ENCODE measurements at places on chromosomes 1 and 21.

DNA sequence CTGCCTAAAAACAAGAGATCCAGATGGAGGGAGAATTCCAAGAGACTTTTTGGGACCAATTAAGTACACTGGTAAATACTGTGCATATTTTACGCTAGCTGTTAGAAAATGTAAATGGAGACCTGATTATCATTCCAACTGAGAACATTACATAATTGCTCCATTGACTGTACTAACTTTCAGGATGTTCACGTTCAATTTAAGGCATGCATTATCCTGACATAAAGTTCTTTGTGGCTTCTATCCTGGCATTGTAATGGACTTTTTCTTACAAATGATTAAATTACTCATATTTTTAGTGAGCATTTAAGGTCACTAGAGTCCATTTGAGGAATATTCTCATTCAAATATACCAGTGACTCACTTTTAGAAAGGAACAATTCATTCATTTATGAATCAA, 883.3 kb upstream of the TMPRSS15 start:
- DNase-seq = no peak

DNA sequence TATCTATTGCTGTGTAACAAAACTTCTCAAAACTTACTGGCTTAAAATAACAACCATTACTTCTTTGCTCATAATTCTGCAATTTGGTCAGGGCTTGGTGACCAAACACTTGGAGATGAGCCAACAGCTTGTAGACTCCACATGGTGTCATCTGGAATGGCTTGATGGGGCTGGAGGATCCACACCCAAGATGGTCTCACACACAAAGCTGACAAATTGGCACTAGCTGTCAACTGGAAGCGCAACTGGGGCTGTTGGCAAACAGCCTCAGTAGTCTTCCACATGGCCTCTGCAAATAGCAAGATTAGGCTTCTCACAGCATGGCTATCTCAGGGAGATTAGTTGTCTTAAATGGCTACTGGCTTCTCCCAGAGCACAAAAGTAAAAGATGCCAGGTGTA, 27.1 kb upstream of the MTF2 start:
- no peak for DNase-seq

DNA sequence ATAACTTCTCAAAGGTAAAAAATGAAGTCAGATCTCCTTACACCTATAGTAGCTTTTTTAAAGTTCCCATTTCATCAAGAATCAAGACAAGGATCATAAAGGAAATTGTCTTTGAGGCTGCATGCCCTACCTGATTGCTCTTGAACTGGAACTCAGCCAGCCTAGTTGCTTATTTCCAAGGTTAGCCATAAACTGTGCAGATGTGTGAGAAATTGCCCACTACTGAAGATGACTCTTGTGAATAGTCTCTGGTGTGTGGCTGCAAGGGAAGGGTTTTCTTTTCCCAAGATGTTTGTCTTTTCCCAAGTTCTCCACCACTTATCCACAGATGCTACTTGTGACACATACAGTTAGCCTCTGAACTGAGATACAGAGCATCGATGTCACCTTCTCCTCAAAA, 81.7 kb upstream of the DUSP10 start:
- no peak for DNase-seq

- no peak for DNase-seq
Observed at GRCh38 chr21:42781971-42782722, 97.2 kb downstream of the WDR4 start.
